ENCODE measurements at places on chromosomes 1 and 21. TPM values are rescaled to one million over a fixed set of nuclear protein-coding genes. Genes with fewer than 3 reads are reported as not detected.

- H3K4me3 ChIP-seq, result no peak overlapping the region
- H3K27ac ChIP-seq, result no peak overlapping the region
- H3K27me3 ChIP-seq, result no peaks in the 10 kb centered on the region
- no peaks in the 10 kb centered on the region for H3K36me3 ChIP-seq
Observed at GRCh38 chr21:36004441-36004840, 55.9 kb downstream of the SETD4 start.

DNA sequence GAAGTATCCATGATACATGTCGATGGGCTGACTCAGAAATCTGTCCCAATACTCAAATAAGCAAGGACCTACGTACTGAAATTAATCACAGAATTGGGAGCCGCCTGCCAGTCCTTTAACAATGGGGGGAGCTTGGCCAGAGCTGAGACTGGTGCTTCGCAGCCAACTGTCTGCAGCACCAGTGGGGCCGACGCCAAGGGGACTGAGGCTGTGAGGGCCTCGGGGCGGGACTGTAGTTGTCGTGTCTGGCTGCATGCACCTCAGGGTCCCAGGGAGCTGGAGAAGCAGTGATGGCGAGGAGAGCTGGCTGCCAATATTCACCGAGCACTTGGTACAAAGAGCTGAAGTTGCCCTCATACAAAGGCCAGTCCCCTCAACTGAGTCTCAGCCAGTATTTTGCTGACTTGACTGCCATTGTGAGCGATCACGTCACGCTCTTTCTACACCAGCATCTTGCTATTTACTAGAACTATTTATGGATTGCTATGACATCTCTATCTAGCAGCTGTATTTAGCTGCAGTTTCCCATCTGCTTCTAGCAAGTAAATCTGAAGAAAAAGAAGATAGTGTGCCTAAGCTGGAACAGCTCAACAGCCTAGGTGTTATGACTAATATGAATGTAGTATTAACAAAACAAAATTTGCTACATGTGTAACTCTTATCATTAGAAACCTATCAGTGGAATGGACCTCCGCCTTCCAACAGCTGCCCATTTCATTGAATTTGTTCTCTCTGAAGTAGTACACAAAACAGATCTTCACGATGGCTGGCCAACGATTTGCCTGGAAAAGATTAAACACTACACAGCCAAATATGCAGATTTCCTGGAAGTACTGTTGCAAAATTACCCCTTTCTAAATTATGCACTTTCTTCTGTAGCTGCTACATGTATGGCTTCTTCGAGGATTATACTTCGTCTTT is 29.1 kb downstream of the EVI5 start:
- no peaks in the 10 kb centered on the region for H3K4me1 ChIP-seq
- H3K27ac ChIP-seq, result no peak overlapping the region
- H3K36me3 ChIP-seq, result no peaks in the 10 kb centered on the region
- DNase-seq, result no peak
- no peaks in the 10 kb centered on the region for H3K27me3 ChIP-seq

GRCh38 chr1:24021403-24022266 is 41.5 kb upstream of the SRSF10 start:
- no peaks in the 10 kb centered on the region for H3K36me3 ChIP-seq
- no peaks in the 10 kb centered on the region for H3K27me3 ChIP-seq
- no peak overlapping the region for H3K27ac ChIP-seq
- no peak overlapping the region for H3K4me3 ChIP-seq
- H3K4me1 ChIP-seq, result no peaks in the 10 kb centered on the region
- DNase-seq, result no peak

DNA sequence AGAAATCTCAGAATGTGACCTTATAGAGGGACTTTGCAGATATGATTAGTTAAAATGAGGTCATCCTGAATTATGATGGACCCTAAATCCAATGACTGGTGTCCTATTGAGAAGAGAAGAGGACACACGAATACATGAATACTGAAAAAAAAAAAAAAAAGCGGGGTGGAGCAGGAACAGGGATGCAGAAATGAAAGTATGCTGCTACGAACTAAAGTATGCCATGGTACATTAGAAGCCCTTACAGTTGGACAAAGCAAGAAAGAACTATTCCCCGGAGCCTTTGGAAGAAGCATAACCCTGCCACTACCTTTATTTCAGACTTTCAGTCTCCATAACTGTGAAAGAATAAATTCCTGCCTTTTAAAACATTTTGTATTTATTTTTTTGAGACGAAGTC is 557.9 kb upstream of the NCAM2 start:
- DNase-seq, result no peak
- H3K27me3 ChIP-seq, result no peaks in the 10 kb centered on the region
- H3K36me3 ChIP-seq, result no peaks in the 10 kb centered on the region
- no peak overlapping the region for H3K4me3 ChIP-seq
- no peak overlapping the region for H3K27ac ChIP-seq

DNA sequence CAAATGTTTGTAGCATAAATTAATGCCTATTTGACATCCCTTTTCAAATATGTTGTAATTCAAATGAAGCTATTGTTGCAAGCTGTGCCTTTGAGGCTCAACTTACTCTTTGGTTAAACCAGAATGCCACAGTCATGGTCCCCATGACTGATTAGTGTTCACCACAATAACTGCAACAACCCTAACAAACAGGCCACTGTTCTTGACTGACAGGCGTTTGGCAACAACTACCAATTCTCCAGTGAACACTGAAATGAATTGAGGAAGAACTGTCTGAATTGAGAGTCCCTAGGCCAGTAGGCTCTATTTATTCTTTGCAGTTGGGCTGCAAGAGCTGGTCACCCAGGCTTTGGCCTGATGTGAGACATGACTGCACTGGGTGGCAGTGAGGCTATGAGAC is 6.6 kb upstream of the TMEM167B start:
- no peak for DNase-seq
- H3K4me1 ChIP-seq, result no peaks in the 10 kb centered on the region
- no peak overlapping the region for H3K4me3 ChIP-seq
- H3K36me3 ChIP-seq, result no peaks in the 10 kb centered on the region

GRCh38 chr1:9181990-9182783 is 52.4 kb upstream of the H6PD start:
- peaks cover 13% of the 10 kb centered on the region for H3K4me1 ChIP-seq
- no peak overlapping the region for H3K27ac ChIP-seq
- H3K27me3 ChIP-seq, result peaks cover 17% of the 10 kb centered on the region
- DNase-seq, result no peak
- peak overlapping the region; percentile 47 for H3K4me3 ChIP-seq

DNA sequence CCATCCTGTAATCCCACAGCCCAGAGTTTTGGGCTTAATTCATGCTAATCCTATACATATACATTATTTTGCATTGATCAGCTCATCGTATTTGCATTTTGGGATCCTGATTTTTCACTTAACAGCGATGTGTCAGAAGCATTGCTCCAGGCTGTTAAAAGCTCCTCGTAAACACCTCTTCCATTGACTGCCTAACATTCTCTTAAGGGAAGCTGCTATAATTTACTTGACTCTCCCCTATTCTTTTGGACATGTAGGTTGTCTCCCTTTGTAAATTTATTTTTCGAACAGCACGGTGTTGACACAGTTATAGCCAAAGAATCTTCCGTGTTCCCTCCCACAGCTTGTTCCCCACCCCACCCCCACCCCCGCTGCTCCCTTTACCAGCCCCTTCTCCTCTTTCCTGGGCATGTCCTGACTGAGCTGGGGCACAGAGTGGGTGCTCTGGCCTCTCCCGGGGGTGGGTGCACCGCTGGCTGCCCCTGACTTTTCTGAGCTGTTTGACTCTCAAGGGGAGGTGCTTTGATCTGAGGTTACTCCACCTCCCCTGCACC is 22.8 kb downstream of the LDLRAP1 start:
- peaks cover 31% of the 10 kb centered on the region for H3K36me3 ChIP-seq
- no peaks in the 10 kb centered on the region for H3K27me3 ChIP-seq

The NPPA gene
- total RNA-seq, result not detected

The WNT4 gene
- total RNA-seq, result not detected

- no peaks in the 10 kb centered on the region for H3K4me1 ChIP-seq
- no peaks in the 10 kb centered on the region for H3K36me3 ChIP-seq
- DNase-seq, result no peak
- H3K27me3 ChIP-seq, result no peaks in the 10 kb centered on the region
Observed at GRCh38 chr21:22345624-22346023, 1347.4 kb downstream of the NCAM2 start.

DNA sequence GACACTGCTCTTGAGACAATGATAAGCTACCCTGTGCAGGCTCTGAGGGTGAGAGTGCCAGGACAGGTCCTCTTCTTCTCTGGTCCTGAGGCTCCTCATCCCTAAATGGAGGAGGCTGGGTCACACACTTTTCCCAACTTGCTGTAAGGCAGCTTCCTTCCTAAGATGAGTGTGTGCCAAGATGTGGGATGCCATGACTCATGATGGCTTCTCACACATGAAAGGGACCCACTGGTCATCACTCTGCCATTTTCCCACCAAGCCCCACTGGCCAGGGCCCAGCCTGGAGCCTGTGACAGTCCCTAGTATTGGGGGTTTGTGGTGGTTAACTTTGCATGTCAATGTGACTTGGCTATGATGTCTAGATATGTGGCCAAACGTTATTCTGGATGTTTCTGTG is 54.4 kb downstream of the CNIH3 start:
- H3K36me3 ChIP-seq, result no peaks in the 10 kb centered on the region
- DNase-seq, result no peak
- no peak overlapping the region for H3K27ac ChIP-seq
- H3K4me3 ChIP-seq, result no peak overlapping the region

- no peak for DNase-seq
- H3K27me3 ChIP-seq, result no peaks in the 10 kb centered on the region
- peak overlapping the region; percentile 11 for H3K27ac ChIP-seq
- peaks cover 80% of the 10 kb centered on the region for H3K4me1 ChIP-seq
Observed at GRCh38 chr1:151989211-151989862, 4.3 kb downstream of the S100A10 start.

The FCRL5 gene
- not detected for total RNA-seq

- no peaks in the 10 kb centered on the region for H3K4me1 ChIP-seq
- no peak overlapping the region for H3K4me3 ChIP-seq
- no peak overlapping the region for H3K27ac ChIP-seq
Observed at GRCh38 chr1:4615138-4615470, 39.3 kb upstream of the AJAP1 start.

The MPC2 gene
- 30.8 TPM for total RNA-seq

- no peak overlapping the region for H3K27ac ChIP-seq
- no peak for DNase-seq
- no peaks in the 10 kb centered on the region for H3K27me3 ChIP-seq
Observed at GRCh38 chr1:4468386-4468785, 186.0 kb upstream of the AJAP1 start.

- no peaks in the 10 kb centered on the region for H3K36me3 ChIP-seq
- H3K27me3 ChIP-seq, result no peaks in the 10 kb centered on the region
- no peak overlapping the region for H3K4me3 ChIP-seq
Observed at GRCh38 chr1:199859491-199859933, 168.0 kb upstream of the NR5A2 start.

GRCh38 chr21:17859661-17860060 is 40.5 kb upstream of the C21orf91 start:
- no peaks in the 10 kb centered on the region for H3K4me1 ChIP-seq
- no peak for DNase-seq
- H3K36me3 ChIP-seq, result no peaks in the 10 kb centered on the region
- H3K4me3 ChIP-seq, result no peak overlapping the region
- no peaks in the 10 kb centered on the region for H3K27me3 ChIP-seq
